ENCODE measurements at places on chromosomes 5 and 9.

- DNase-seq: no peak
These were observed 355.3 kb downstream of the BNC2 start for GRCh38 chr9:16515207-16515606.

- DNase-seq: no peak
These were observed 13.4 kb upstream of the TNFAIP8 start for GRCh38 chr5:119342406-119342805.

DNA sequence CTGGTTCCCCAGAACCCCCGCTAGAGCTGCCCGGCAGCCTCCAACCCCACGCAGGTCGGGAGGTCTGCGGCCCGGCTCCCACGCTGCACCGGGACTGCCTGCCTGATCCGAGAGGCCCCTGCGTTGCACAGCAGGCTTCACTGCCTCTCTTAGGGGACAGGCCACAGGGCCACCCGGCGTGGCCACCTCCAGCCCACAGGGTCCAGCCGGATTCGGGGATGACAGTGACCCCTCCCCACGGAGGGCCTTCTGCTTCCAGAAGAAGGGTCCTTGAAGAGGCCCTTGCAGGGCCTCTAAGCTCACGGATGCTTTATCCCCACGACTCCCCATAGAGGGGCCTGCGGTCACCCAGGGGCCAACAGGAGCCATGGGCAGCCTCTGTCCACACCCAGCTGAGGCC, 66.1 kb upstream of the PPP1R26 start:
- no peak for DNase-seq

- no peak for DNase-seq
These were observed 17.0 kb upstream of the CRB2 start for GRCh38 chr9:123338710-123339665.

- DNase-seq: no peak
These were observed 3.0 kb downstream of the GRK6 start for GRCh38 chr5:177429248-177430040.
